ENCODE measurements at places on chromosomes 7 and 10.

DNA sequence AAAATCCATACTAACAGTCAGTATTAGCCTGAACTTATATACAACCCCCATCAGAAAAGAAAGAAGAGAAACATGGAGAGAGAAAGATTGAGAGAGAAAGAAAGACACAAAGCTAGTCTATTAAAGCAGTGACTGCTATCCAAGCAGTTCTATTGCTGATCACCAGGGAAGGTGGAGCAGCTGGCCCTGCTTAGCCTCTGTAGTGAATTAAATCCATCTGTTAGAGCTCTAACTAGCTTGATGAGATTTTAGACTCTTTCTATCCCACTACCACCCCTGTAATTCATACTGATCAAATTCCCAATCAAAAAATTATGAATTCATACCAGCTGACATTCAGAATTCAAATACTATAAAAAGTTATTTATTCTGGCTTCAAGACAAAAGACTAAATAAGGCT is 486.0 kb upstream of the LRRN3 start:
- no peak for DNase-seq

GRCh38 chr7:31688996-31689395 is 2.0 kb downstream of the PPP1R17 start:
- no peak for DNase-seq

GRCh38 chr10:10956681-10957542 is 60.8 kb upstream of the CELF2 start:
- DNase-seq = no peak

GRCh38 chr10:125135771-125136035 is 24.7 kb downstream of the CTBP2 start:
- no peak for DNase-seq

DNA sequence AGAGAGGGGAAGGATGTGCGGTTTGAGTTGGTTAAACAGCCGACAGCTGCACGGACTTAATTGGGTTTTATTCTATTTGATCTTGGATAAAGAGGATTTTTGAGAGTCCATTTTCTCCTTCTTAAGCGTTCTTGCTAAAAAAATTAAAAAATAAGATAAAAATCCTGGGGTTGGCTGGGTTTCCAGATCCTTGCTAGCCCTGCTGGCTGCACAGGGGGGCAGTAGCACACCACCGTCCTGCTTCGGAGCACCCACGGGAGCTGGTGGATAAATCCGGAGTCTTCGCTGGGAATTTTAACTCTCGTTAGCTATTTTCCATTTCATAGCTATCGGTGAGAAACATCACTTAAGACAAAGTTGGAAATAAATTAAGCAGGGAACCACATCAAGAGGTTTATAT is 792.0 kb downstream of the TYW1 start:
- no peak for DNase-seq

- no peak for DNase-seq
These were observed 74.0 kb downstream of the SCRN1 start for GRCh38 chr7:29915481-29916215.

DNA sequence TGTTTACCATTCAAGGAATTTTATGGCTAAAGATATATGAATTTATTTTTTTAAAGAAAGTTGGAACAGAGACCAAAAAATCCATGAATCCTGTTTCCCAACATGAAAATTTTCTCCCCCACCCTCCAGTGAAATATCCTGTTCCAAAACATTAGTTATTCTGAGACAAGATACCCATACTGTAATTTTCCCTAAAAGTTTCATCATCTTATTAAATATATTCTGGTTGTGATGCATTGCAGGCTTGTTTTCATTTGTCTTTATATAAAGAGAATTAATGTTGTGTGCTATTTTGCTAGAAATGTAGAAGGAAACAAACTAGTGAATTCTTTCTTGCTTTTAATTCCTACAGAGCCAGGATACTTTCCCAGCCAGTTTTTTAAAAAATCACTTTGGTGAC is 106.6 kb downstream of the EXOC4 start:
- no peak for DNase-seq

DNA sequence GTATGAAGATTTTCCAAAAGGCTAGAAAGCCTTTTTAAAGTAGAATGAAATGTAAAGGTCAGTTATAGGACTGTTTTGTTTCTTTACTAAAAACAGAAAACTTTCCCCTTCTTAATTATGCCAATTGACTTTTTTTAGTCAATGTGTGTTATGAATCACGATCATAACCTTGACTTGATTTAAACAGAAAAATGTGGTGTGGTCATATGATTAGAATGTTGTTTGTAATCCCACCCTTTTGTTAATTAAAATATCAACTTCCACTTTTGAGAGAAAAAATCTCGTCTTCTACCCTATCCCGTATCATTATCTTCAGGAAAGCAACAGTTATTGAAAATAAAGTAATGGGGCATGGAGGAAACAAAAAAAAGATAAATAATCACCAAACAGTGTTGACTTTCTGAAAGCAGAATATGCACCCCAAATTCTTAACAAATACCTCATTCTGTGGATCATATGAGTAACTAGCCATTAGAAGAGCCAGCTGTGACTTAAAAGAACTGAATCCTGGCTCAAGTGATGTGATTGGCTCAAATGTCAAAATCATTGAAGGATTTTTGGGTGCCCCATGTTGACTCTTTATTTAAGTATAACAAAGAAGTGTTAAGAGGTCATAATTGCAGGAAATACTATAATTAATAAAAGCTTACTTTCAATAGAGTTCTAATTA is 32.3 kb upstream of the SLC16A12 start:
- no peak for DNase-seq

DNA sequence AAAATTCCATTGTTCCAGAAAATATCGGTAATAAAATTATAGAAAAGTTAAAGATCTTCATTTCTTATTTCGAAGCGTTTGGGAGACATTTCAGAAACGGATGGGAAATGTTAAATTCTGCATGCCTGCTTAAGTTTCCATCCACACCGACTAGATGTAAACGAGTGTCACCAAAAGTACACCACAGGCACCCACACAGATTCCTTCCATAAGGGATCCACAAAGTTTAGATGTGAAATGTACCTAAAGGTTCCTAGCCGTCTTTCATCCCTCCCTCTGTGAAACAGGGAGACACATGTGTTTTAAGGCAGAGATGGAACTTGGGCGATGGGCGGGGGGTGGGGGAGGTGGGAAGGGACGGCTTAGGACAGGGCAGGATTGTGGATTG is 621 bp upstream of the CAV1 start:
- no peak for DNase-seq

DNA sequence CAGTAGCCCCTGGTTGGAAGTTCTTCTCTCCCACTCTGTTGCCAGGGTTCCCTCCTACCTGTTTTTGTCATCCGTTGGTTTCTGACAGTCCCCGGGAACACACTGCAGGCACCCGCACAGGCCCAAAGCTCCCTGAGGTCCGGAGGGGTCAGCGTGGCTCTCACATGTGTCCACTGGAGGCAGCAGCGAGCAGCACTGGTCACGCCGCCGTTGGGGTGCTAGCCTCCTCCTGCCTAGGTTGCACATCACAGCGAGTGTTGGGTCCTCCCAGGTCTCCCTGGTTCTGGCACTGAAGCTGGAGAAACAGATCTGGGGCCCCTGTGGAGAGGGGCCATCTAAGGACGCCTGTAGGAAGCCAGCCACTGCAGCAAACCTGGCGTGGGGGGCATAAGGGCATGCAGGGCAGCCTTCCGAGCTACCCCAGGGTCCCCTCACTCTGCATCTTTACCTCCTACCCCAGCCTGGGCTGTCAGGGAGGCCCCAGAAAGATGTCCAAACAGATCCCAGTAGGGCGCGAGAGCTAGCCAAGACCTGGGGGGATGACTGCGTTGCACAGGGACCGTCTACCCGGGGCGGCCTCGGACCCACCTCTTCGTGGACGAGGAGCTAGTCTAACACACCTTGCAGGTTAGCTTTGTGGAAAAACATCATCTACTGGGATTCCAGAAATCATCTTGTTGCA is 28.9 kb downstream of the LRRC27 start:
- no peak for DNase-seq

- DNase-seq = no peak
These were observed 97.4 kb downstream of the C10orf105 start for GRCh38 chr10:71622154-71622526.

- DNase-seq = no peak
These were observed 55.4 kb upstream of the DNAJB6 start for GRCh38 chr7:157281221-157281998.

DNA sequence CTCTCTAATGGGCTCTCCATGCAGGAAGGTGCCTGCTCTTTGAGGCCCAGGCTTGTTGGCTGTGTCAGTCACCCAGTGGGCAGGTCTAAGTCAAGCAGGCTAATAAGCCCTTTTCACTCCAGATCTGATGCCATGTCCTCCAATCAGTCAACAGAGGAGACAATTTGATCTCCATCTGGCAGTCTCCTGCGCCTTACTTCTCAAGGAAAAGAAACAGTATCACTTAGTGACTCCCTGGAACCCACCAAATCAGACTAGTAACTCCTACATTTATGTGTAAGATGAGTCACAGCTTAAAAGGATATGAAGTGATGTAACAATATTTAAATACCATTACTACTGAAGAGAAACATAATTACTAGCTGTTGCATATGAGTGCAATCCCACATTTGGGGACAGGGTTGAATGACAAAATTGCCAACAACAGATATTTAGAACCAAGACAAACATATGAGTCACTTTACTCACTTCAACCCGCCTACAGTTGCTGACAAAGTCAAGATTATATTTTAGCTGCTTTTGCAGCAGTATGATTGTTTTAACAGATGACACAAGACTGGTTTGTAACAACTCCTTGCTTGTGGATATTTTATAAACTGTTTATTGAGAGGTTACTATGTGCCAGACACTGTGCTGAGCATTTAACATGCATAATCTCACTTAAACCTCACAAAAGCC is 72.1 kb downstream of the USP6NL start:
- no peak for DNase-seq

DNA sequence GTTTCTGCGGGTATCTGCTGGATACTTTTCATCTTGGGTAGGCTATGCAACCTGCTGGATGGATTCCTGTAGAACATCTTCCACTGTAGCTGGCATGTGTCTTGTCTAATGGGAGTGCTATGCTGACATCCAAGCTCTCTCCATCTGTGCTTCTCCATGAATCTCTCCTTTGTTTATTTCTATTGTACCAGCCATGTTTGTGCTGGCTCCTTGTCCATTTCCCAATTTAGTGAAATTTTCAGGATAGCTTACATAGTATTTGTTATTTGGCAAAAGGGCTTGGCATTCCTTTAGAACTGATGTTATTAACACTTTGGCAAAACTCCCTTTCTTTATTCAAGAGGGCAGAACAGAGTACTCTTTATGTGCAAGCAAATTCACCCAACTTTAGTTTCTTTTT is 198.0 kb downstream of the CSTF2T start:
- DNase-seq = no peak

- no peak for DNase-seq
These were observed 10.4 kb downstream of the CPA2 start for GRCh38 chr7:130276796-130277762.

DNA sequence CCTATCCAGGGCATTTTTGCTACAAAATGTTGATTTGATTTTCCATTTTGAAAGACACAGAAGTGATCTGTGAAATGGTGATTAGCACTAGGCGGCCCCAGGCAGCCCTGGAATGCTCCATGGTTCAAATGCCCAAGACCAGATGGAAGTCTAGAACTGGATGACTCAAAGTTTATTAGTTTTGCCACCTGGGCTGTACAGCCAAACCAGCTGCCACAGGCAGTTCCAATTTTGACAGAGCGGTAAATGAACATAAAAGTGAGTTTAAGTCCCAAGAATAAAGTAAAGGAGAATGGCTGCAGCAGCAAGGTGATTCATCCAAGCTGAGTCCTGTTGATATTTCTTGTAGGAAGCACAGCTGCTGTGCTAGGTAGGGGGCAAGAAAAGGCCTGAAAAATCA is 180.5 kb downstream of the SUGCT start:
- no peak for DNase-seq

DNA sequence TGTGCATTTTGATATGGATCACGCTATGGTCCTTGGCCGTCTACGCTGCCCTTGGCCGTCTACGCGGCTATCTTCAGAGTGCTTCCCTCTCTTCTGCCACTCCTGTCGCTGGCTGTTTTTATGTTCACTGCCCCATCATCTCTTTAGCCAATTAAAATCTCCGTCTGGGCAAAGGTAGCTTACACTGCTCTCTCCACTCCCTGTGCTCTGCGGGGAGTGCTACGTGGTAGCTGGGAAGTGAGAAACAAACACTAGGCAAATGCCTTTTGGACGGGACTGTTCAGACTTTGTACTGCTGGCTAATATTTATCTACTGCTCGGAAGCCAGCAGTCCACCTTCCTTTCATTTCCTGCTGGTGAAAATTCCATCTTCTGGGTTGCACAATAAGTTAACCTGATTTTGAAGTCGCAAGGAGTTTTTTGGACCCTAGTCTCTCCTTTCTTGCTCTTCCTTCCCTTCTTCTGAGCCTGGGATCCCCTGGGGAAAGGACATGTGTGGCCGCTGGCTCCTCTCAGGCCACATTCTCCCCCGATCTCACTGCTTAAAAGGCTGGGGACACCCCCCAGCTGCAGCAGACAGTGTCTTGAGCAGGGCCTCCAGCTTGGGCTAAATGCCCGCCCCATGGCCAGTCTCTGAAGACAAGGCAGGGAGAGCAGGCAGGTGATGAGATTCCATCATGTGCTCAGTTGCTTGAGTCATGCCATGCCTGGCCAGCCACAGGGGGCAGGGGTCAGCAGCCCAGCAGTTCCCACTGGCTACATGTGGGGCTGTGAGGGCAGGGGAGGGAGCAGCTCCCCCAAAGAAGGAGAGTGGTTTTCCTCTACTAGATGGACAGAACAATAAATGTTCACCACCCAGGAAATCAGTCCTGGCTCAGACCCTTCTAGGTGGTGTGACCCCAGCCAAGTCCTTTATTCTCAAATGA is 25.5 kb upstream of the RBM33 start:
- no peak for DNase-seq

GRCh38 chr7:116652793-116653192 is 19.2 kb upstream of the MET start:
- DNase-seq = no peak

GRCh38 chr10:71432101-71432905 is 35.6 kb downstream of the CDH23 start:
- DNase-seq = no peak

GRCh38 chr10:107436568-107436967 is 272.1 kb upstream of the SORCS1 start:
- DNase-seq = no peak

DNA sequence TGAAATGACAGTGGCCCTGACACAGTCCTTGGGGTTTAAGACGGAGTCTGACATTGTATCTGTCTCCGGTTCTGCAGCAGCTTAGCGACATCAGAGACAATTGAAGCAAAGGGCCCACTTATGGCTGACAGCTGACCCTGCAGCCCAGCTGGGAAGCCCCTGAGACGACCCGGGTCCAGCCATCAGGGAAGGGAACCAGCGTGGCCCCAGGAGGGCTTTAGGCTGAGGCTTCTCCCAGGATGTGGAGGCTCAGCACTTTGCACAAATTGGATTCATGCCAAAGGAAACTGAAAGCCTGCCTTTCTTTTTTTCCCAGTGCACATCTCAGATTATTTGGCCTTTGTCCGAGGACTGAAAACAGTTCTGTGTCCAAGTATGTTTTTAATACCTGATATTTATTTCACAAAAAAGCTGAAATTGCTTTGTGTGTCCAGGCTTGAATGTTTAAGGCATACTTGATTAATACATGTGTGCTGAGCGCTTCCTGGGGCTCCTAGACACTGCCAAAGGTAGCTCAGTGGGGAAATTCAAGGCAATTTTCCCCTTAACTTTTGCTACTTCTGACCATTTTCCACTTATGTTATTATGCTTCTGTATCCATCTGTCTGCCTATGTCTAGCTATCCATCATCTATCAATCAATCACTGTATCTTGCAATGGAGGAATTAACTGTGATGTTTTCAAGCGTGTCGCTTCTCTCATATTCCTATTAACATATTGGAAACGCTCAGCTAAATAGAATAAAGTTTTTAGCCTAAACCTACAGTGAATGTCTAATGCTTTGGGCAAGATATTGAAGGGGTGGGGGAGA is 34.8 kb downstream of the KLF6 start:
- peak; percentile 12 for DNase-seq
